Stimulated activated CD8-positive, alpha-beta memory T cell treated with anti-CD3 and anti-CD28 coated beads, Interleukin-15, amount 100 ng/mL, for 48 hours (primary cell): ENCODE measurements at places on chromosomes 5 and 9.
A peak's percentile ranks its signal among the peaks of the same experiment; 100 is the strongest.

- DNase-seq, result no peak
Observed at GRCh38 chr9:115740986-115741385, 412.6 kb upstream of the PAPPA start.

GRCh38 chr5:77912721-77913120, 136.6 kb upstream of the TBCA start:
- DNase-seq, result no peak

GRCh38 chr5:179385914-179386313, 40.7 kb upstream of the ADAMTS2 start:
- no peak for DNase-seq

DNA sequence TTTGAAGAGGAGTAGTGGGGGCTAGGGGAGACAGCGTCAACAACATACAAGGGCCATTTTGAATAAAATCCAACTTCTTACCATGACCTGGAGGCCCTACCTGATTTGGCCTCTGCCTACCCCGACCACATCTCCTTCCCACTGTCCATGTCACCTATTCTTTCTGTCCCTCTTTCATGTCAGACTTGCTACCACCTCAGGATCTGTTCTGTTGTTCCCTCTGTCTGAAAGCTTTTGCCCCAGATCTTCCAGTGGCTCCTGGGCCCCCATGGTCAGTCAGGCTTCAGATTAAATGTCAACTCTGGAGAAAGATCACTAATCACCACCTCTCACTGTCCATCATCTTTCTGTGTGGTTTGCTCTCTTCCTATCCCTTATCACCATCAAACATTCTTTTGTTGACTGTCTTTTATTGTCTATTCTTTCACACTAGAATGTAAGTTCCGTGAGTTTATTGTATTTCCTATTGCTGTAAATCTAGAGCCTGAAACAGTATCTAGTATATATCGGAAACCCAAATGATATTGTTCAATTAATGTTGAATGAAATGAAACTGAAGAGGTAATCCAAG, 31.2 kb upstream of the APC start:
- DNase-seq, result no peak

DNA sequence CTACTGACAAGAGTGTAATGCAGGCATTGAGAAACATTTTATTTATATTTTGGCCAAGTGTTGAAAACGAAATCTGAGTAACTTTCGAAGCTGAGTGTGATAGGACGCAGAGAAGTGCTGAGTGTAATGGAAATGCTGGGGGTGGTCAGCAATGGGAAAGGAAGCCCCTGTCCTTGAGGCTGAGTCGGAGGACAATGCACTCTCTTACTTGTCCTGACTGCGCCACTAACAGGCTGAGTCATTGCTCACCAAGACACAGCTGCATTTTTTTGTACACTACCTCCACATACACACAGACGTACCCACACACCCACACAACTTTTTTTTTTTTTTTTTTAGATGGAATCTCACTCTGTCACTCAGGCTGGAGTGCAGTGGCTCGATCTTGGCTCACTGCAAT, 637.7 kb downstream of the SLCO4C1 start:
- no peak for DNase-seq

GRCh38 chr5:161406880-161407279, 139.6 kb downstream of the GABRB2 start:
- DNase-seq, result no peak

- DNase-seq, result no peak
Observed at GRCh38 chr9:116815835-116816234, 128.7 kb downstream of the TRIM32 start.

- DNase-seq, result no peak
Observed at GRCh38 chr5:176739461-176740051, 70.8 kb upstream of the UNC5A start.

DNA sequence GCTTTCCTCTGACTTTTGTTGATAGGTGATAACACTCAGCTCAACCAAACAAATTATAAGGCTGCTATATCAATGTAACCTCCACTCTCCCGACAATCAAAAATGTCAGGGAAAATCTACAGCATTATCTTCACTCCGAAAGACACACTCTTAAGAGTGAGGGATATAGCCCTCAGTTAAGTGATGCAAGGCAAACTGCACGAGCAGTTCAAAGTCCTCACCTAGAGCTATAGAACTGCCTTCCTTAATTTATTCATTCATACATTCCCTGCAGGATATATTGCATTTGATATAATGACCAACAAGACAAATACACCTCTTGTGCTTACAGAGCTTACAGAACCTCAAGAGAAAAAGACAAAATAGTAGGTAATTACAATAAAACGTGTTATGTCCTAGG, 378.1 kb downstream of the ELAVL2 start:
- no peak for DNase-seq

DNA sequence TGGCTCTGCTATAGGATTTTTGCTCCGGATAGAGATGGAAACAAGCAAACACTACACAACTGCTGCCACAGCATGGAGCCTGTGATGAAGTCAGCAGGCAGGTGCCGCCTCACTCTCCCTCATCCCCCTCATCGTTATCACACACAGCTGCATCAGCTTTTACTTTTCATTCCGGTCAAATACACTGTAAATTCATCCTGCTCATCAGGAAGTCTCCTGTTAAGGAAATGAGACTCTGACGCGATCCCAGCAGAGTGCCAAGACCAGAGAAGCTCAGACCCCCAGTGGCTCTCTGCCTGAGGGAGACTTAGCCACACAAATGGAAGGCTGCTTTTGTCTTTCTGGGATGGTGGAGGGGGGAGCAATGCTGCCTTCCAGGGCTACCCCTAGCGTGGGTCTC, 270.2 kb downstream of the ELAVL2 start:
- DNase-seq, result no peak

GRCh38 chr5:102753889-102754766, 977 bp upstream of the PAM start:
- DNase-seq, result no peak

- DNase-seq, result no peak
Observed at GRCh38 chr5:38403877-38404635, 145.7 kb downstream of the EGFLAM start.

DNA sequence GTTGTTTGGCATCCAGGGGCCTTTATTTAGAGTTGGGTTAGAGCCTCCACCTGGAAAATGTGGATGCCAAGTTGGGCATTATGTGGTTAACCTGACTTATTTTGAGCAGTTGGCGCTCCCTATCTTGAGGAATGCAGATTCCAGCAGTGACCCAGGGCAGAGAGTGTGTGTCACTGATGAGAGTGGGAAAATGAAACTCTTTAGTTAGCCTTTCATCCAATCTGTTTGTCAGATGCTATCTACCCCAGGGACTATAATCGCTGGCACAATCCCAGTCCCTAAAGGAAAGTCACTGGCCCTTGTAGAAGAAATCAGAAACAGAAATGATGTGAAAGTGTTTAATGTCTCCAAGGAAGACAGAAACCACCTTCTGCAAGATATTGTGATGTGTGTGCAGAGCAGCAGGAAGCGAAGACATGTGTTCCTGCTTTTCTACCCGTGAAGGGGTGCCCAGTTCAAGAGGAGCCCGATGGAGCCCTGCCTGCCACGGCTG, 10.2 kb upstream of the STING1 start:
- no peak for DNase-seq

GRCh38 chr5:121890297-121890858, 38.7 kb downstream of the FTMT start:
- DNase-seq, result no peak

DNA sequence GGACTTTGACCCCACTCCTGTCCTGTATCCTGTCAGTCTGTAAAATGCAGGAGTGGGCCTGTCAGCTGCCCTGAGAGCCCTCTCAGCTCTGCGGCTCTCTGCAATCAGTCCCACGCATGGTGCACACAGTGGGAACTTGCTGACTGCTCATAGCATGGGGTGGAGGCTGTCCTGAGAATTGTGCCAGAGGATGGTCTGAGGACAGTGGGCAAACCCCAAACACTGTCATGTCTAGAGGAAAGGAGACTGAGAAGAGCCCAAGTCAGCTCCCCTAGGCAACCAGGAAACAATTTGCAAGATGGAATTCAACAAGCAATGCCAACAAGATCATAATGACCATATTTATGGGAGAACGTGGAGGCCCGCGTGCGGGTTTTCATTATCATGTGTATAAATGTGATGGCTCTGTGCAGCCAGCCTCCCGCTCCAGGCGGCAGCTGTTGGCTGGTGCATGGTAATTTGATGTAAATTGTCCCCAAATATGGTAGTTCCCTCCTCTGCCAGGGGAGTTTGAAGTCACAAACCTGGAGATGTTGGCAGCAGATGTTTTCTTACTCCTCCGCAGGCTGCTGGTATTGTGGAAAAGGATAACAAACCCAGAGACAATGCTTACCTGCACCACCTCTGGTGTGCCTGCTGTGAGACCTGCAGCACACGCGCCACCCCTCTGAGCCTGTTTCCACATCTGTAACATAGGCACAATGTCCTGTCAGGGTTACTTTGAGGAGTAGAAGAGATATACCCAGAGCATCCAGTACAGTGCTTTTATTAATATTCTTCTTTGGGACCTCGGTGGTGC, 39.8 kb upstream of the ALDH1B1 start:
- DNase-seq, result no peak

DNA sequence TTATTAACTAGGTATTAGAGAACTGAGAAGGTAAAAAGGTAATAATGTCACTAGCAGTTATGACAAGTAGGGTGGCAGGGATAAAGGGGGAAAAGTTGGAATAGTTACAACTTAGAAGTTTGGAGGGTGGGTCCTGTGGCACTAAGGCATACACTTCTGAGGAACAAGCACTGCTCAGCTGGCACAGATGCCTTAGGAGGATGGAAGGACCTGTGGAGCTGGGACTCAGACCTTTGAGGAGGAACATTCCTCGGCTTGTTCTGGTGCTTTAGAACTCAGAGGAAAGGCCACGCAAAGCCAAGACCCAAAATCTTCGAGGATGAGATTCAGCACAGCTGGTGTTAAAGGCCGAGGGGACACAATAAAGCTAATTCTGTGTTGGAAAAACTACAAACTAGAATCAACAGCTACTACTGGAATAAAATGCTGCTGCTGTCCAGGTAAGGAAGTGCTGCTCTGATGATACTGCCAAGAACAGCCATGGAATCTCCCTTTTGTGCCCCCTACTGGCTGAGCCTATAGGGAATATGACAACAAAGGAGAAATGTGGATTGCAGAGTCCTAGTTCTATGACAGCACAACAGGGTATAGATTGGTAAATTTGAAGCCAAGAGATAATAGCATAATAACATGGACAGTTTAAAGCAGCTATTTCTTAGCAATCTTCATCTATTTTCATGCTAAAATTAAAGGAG, 126.7 kb downstream of the SLC25A46 start:
- no peak for DNase-seq

DNA sequence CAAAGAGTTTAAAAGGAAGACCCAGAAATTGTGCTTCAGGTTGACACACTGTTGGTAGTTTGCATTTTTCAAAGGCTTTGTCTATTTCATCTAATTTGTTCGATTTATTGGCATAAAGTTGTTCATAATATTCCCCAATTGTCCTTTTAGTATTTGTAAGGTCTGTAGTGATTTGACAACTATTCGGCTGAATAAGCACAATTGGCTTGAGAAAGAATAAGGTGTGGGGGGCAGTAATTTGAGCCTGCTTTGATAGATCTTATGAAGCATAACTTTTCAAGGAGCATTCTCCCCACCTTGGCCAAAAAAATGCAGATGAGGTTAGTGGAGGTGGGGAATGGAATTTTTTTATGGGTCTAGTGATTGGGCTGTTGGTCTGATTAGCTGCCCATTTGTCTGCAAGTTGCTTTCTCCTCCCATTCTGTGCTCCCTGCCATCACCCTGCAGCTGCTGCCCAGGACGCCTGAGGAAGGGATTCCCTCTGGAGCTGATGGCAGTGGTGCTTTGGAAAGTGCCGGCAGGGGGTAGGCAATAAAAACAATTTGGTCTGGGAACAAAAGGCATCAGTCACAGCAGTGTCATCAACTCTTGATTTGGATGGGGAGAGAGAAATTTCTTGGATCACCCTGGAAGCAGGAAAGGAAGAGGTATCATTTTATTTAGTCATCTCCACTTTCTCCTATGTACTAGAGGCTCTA, 26.6 kb downstream of the WNT8A start:
- DNase-seq, result no peak

- peak; percentile 53 for DNase-seq
Observed at GRCh38 chr9:127451858-127452656, 747 bp downstream of the LRSAM1 start.

- DNase-seq, result no peak
Observed at GRCh38 chr5:157324237-157324636, 58.3 kb downstream of the CYFIP2 start.

- DNase-seq, result no peak
Observed at GRCh38 chr5:177438468-177438867, 8.1 kb upstream of the PRR7 start.

DNA sequence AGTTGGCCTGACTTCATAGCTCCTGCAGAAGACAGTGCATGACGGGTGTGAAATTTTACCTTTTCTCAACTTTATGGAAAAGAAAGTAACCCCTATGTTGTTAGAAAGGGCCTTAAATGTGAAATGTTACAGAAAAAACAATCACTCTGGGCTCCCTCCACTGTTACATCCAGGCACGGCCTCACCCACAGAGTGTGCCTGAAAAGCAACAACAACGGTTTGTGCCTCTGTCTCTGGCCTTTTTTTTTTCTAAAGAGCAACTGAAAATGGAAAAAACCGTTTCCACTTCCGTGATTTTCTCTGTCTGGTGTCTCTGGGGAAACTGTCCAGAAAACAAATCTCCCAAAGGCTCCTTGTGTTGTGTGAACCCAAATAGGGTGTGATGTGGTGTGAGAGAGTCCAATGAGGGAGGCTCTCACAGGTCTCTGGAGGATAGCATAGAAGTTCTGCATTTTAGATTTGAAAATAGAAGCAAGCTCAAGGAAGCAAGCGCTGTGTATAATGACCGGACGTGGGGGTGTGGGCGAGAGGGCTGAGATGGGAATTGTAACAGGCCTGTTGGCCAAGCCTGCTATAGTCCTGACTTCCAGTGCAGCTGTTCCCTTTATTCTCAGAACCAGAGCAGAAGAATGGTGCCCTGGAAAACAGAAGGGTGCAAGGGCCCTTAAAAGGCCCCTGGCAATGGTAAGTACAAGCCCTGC, 221.8 kb upstream of the TUT7 start:
- DNase-seq, result no peak

DNA sequence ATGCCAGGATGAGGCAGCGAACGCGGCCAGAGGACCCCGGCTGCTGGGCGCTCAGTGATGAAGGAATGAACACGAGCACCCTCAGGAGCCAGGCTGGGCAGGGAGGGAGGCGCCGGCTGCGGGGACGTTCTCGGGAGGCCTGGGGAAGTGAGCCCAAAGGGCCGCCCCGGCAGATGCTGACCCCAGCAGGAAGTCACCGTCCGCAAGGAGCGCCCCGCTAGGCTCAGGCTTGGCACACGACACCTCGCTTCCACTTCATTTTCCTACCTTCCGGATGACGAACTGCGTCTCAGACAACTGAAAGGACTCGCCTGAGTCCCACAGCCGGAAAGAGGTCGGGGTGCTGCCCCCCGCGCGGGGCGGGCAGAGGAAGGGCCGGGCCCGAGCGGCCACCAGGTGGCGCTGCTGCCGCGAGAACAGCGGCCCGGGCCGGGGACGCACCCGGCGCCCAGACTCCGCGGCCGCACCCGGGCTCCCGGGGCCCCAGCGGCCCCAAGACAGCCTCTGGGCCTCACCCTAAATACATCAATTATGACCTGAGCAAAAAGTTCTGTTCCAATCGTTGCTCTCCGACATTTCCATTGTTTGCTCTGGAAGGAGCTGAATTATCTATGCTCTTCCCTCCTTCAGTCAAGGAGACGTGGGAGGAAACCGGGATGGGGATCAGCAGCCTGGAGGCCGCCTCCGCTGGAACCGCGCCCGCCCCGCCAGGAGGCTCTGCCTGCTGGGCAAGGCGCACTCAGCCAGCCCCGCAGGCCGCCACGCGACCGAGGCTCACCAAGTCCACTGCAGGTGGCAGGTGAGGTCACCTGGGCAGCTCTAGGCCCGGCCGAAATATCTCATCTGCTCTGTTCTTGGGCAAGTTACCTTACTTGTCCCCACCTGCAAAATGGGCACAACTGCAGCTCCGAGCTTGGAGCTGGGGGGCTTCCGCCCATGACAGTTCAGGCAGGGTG, 107.0 kb downstream of the ZNF354C start:
- peak; percentile 50 for DNase-seq
